Sigmoid colon (tissue), 7 donors: ENCODE measurements at places on chromosomes 13 and 19.
A peak's percentile ranks its signal among the peaks of the same experiment; 100 is the strongest.

DNA sequence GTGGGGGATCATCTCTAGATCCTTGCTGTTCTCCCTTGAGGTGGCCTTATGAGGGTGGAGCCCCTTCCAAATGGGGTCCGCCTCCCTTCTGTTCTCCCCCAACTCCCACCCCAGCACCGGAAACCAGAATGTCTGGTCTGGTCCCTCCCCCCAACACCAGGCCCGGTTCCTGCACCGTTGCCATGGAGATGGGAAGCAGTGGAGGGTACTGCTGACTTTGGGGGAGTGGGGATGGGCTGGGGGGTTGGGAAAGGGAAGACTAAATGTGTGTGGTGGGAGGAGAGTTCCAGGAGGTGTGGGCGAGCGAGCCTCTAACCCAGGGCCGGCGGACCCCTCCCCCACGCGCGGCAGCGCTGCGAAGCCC is 1.7 kb downstream of the SHANK1 start:
- DNase-seq = no peak

DNA sequence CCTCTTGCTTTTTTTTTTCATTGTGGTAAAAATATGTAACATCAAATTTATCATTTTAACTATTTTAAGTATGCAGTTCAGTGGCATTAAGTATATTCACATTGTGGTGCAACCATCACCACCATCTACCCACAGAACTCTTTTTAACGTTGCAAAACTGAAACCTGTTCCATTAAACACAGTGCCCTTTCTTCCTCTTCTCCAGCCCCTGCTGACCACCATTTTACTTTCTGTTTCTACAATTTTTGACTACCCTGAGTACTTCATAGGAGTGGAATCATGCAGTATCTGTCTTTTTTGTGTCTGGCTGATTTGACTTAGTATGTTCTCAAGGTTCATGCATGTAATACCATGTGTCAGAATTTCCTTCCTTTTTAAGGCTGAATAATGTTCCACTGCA is 153.1 kb downstream of the FGF9 start:
- no peak for DNase-seq

DNA sequence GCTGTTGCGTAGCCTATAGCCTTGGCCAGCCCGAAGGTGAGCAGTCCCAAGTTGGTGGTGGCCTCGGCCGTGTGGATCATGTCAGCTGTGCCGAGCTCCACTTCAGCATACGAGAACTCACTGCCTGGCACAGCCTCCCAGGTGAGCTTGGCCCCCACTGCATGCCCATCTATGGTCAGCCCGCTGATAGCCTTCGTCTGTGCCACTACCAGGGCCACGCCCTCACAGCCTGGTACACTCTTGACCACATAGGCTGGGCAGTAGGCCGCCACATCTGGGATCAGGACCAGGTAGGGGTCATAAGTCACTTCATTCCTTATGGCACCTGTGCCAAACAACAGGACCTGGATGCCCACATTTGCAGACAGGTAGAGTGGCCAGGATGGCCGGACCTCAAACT is 7.4 kb downstream of the FCGBP start:
- DNase-seq = no peak

DNA sequence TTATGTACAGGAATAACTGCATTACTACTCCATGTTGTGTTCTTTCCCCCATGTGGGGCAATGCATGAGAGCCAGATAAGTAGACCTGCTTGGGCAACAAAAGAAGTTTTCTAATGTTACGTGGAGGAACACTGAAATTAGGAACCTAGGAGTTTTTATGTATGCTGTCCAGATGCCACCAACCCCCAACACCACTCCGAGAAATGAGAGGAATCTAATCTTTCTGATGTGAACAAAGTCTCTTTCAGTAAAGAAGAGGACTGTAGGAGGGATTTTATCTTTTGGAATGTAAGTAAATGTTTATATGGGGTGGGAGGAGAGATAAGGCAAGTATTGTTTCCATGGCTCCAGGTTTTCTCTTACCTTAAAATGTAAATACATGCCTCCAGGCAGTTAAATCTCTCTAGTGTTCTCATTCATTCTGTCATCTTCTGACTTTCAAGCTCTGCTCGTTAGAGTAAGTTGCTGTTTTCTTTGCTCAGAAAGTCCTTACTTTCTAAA is 820.6 kb downstream of the PCDH17 start:
- no peak for DNase-seq

GRCh38 chr13:44188257-44188656 is 185.4 kb upstream of the SERP2 start:
- DNase-seq = no peak

GRCh38 chr19:288911-289310 is 2.3 kb downstream of the PLPP2 start:
- DNase-seq = no peak

DNA sequence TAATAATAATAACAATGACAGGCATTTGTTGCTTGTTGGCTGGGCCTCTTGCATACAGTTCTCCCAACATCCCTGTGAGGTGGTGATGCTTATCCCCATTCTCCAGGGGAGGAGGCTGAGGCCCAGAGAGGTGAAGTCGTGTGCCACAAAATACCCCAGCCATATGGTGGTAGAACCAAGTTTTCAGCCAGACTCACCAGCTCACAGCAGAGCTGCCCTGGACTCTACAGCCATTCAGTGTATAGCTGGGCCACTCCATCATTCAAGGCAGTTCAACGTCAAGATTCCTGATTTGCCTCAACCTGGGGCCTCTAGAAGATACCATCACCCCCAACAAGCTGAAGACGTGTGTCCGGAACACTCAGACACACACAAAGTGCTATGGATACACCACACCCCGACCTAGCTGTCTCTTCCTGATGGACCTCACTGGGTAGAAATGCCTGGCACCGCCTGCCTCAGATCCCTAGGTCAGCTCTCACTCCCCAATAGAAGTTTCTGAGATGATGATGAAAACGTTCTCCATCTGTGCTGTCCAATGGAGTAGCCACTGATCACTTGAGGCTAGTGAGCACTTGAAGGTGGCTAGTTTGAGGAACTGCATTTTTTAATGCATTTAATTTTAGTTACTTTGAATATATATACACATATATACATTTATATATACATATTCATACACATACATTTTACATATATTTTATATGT is 4.3 kb upstream of the CEACAM19 start:
- DNase-seq = no peak

DNA sequence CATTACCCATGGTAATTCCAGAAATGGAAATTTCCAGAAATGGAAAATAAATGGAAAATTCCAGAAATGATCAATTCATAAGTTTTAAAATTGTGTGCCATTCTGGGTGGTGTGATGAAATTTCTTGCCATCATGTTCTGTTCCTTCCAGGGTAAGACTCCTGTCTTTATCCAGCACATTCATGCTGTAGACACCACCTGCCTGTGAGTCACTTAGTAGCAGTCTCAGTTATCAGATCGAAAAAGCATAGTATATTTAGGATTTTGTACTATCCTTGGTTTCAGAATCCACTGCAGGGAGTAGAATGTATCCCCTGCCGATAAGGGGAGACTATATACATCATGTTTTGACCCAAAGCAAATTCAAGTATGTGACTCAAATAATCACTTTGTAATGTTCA is 26.7 kb upstream of the CSNK1A1L start:
- DNase-seq = no peak

DNA sequence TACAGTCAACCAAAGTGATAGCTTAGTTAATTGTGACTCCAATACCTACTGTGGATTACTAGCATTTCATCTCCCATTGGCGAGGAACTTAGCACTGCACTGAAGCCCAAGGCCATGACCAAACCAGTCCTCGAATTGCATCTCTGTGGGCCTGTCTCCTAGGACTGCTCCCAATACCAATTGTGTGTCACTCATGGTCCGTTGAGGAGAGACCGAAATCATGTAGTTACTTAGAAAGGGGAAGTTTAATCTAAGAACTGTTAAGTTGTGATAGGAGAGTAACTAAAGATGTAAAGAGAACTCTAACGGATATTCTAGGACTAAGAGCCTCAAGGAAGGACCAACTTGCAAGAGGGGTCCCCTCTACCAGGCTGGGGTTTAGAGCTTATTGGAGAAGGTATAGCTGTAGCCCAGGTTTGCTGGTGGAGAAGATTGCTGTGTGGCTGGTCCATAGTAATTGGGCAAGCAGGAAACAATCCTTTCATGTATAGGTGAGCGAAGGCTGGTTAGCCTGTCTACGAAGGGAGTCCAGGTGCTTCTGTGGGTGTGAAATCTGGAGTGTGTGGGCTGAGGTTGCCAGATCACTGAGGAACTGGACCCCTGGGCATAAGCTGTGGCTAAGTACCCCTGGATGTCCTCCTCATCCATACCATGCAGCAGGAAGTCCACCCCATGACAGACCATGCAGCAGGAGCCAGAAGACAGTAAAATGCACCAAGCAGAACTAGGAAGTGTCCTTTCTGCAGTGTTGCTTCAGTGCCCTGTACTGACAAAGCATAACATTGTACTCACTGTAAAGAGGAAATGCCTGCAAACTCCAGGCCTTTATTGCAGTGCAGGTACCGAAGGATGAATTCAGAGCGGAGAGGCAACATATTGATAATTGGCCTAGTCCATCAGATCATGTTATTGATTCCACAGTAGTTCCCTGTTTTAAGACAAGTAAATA is 30.8 kb downstream of the DNAJC3 start:
- no peak for DNase-seq

DNA sequence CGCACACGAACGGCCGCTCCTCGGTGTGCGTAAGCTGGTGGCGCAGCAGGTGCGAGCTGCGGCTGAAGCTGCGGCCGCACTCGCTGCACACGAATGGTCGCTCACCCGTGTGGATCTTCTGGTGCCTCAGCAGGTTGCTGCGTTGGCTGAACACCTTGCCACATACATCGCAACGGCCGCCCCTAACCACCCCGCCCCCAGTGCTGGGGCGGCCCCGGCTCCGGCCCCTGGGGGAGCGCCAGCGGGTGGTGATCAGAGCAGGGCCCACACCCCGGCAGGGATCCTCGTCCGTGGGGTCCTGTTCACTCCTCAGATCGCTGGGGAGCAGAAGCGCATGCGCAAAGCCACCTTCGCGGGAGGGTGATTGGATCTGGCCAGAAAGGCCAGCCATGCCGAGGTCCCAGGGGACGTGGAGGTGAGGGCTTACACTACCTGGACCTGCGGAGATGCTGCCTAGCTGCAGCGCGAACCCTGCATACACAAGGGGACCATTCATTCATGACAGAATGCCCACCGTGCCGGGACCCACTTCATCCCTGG is 4.7 kb upstream of the UBE2M start:
- DNase-seq = peak; percentile 71

- DNase-seq = no peak
Observed at GRCh38 chr13:40161931-40162330, 504.5 kb downstream of the FOXO1 start.

GRCh38 chr19:19259741-19260140 is 13.4 kb downstream of the TM6SF2 start:
- DNase-seq = no peak

- no peak for DNase-seq
Observed at GRCh38 chr19:45981350-45981749, 7.7 kb upstream of the NOVA2 start.

DNA sequence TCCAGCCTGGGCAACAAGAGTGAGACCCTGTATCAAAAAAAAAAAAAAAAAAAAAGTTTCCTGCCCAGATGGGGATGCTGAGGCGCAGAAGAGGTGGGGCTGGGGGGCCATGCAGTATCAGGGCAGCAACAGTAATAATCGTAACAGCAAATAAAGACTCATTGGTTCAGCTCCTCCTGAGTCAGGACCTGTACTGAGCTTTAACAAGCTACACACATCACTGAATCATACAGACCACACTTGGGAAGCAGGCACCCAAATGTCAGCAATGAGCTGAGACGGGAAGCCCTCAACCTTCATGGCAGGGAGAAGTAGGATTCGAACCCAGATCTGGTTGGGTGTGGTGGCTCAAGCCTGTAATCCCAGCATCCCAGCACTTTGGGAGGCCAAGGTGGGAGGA is 10.6 kb upstream of the DPF1 start:
- DNase-seq = no peak

GRCh38 chr13:103006641-103007426 is 59.4 kb downstream of the SLC10A2 start:
- DNase-seq = no peak

GRCh38 chr13:87094646-87095045 is 576.5 kb upstream of the SLITRK5 start:
- DNase-seq = no peak

DNA sequence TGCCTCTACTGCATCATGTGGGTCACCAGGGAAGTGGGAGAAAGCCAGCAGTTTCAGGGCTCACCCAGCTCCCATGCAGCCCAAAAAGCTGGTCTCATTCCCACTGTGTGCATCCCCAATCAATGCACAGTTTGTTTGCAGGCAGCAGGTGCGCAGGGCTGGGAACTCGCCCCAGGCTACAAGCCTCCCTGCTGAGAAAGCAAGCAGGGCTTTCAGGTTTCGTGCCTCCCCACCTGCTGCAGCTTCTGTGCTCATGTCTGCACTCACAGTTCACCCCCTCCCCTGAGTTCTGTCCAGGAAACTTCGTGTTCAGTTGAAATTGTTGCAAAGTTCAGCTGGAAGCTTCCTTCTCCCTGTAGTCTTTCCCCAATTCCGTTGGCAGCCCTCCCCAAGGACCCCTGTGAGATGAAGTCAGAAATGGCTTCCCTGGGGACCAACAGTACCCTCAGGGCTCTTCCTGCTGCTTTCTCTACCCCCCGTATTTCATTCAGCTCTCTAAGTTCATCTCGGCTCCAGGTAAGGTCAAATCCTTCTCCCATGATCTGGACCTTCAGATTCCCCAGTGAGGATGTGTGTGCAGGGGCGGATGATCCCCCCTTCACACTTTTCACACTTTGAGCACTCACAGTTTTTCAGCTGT is 10.3 kb upstream of the KLK3 start:
- DNase-seq = no peak

DNA sequence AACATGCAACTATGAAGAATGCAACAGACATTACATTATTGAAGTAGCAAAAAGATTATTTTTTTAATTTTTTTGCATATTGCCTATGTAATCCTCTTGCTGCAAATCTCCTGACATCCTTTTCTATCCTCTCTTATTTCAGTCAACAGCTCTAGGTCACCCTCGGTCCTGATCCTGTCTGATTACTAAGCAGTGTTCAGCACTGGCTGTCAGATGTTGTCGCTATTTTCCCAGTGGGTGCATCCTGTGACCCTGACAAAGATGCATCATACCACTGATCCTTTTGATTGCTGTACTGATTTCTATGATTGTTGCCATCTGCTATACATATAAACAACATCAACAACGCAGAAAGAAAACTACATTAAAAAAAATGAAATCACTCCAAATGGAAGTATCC is 443.7 kb upstream of the PRR20A start:
- DNase-seq = no peak

DNA sequence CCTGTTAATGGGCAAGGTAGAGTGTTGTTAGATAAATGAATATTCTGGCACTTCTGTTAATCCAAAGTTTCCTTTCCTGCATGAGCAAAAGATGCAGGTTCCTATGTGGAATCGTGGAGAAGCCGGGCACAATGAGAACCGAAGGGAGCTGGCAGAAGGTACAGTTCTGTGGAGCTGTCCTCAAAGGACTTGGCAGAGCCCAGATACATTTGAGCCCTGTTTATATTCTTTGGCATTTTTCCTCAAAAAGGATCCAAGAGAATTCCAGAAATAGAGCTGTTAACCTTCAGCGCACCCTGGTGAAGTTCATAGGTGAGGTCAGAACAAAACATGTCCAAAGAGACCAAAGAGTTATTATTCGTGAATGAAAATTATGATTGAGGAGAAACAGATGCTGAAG is 4.0 kb upstream of the DLEU7 start:
- DNase-seq = no peak

- no peak for DNase-seq
Observed at GRCh38 chr19:37537391-37537947, 30.7 kb downstream of the ZNF793 start.

GRCh38 chr13:76383676-76384461 is 502.3 kb downstream of the KCTD12 start:
- peak; percentile 67 for DNase-seq

GRCh38 chr19:19342086-19343015 is 21.7 kb downstream of the MAU2 start:
- DNase-seq = no peak

- no peak for DNase-seq
Observed at GRCh38 chr13:23696610-23697009, 126.4 kb downstream of the TNFRSF19 start.
